ENCODE measurements at places on chromosomes 7 and 10.

DNA sequence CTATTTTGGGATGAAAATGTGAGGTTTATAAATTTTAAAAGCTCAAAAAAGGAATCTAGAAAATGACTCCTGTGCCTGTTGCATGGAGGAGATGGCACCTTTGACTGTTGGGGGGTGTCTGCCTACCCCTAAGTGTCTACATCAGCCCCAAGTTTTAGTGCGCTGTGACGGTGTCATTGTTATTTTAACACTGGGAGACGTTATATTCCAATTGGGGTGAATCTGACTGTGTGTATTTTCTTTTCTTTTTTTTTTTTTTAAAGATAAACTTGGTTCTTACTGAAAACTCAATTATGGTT is 517 bp downstream of the SRGN start:
- peak; percentile 80 for DNase-seq

GRCh38 chr7:28076423-28077200 is 104.0 kb downstream of the JAZF1 start:
- no peak for DNase-seq

DNA sequence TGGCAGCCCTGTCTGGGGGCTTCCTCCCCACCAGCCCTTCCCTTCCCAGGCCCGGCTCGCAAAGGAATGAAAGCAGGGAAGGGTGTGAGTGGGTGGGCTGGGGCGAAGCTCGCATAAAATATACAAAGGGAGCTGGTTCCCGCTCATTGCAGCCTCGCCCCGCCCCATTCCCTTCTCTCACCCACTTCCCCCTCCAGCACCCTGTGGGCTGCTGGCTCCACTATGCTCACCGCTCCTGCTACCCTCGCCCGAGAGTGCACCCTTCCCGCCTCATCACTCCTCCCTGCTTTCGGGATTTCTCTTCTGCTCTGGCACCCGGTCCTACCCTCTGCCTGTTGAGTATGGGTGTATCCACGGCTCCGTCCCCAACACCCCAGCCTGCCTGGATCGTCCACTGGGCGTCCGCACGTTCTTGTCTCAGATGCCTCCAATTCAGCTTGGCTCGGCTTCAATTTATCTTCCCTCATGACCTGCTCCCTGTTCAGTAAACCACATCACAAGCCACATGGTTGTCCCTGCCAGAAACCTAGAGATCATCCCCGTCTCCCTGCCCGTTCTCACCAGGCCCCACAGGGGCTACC is 14.4 kb upstream of the TTYH3 start:
- no peak for DNase-seq

- DNase-seq, result no peak
Measured at GRCh38 chr7:2734751-2735571, 47.0 kb downstream of the AMZ1 start.

DNA sequence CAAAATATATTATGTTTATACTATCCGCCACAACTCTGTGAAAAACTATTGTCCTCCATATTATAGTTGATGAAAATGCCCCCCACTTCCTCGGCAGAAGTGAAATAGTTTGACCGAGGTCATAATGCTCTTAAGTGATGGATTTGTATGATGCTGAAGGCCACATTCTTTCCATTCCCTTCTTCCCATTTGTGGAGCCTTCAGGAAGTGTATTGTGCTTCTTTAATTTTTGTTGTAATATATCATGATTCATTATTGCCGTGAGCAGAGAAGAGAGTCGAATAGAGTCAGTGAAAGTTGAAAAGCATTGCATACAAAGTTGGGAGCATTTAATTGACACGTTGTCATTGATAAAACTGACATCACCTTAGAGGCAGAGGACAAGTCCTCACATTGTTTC is 460.3 kb downstream of the SUGCT start:
- DNase-seq, result no peak

DNA sequence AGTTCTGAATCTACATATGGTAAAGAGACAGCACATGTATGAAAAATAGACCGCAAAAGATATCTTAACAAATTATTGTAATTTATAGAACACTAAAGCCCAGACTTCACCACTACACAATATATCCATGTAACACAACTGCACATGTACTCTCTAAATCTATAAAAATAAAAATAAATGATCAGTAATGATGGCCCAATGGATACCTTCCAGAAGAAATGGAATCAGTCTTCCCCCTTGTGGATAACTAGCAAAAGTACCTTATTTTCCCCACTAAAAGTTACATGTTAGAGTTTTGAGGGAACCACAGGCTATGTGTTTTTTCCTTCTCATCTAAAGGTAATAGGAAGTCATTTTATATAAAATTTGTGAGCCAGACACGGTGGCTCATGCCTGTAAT is 25.7 kb downstream of the C7orf25 start:
- no peak for DNase-seq

DNA sequence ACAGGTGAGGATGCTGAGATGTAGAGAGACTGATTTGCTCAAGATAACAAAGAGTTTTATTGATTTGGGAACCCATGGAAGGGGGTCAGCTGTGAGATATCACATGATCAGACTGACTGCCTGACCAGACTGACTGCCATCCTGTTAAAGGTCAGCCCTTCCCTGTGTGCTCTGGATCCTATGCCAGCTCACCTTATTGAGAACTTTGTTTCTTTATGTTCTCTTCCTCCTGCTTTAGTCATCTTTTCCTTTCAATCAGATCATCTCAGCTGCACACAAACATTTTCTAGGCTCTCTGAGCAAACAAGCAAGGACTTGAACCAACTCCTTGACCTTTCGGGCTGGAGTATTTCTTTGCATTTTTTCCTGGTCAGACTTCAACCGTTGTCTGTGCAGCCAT is 50.0 kb upstream of the MTPN start:
- no peak for DNase-seq

DNA sequence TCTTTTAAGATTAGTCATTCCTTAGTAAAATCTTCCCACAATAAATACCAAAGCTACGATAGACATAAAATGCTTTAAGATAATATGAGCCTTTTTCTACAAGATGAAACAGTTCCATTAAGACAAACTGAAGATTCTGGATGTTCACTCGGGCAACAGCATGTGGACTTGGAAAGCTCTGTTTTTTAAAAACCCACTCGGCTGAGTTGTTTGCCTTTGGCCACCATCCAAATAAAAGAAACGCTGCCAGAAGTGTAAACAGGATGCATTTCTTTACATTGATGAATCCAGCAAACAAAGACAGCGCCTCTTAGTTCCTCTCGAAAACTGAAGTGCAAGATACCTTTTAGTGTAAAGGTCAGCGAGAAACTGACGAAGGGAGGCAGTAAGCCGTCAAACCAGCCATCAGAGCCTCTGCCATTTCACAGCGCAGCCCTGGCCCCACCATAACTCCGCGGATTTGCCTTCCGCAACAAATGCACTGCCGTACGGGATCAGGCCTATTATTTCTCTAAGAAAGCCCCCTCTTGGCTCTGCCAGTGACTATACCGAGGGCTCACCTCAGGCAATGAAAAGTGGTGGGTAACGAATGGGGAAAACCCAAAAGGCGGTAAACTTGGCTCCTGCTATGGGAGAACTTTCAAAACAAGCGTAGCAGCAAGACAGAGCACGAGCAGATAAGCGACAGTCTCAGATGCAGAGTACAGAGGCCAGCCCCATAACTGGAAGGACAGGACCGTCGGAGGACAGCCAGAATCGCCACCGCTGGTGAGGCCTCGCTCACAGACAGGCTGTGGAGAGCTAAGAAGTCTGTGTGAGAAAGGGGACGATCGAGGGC is 41.4 kb downstream of the GNA12 start:
- no peak for DNase-seq

DNA sequence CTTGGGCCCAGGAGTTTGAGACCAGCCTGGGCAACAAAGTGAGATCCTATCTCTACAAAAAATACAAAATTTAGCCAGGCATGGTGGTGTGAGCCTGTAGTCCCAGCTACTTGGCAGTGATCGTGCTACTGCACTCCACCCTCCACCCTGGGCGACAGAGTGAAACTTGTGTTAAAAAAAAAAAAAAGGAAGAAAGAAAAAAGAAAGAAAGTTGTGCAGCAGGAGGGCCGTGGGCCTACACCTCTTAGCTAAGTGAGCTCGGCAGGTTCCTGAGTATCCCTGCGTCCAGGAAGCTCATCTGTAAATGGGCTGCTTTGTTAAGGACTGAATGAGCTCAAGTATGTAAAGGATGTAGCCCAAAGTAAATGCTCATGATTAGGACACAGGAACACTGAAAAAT is 155.0 kb downstream of the RNF216 start:
- no peak for DNase-seq

DNA sequence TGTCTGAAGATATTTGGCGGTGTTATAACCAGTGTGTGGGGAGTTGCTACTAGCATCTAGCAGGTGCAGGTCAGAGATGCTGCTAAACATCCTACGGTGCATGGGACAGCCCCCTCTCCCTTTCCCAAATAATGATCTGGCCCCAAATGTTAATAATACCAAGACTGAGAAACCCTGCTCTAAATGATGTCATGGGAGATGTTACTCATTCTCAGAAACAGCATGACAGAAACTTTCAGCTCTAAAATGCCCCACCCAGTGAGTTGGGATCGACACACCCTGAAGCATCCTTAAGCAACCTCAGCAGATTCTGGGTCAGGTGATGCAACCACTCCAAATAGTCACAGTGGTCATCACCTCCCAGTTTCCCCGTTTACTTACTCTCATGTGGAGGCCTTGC is 108.8 kb upstream of the MPP7 start:
- peak; percentile 62 for DNase-seq

GRCh38 chr7:32250003-32250402 is 179.8 kb upstream of the PDE1C start:
- DNase-seq, result no peak

DNA sequence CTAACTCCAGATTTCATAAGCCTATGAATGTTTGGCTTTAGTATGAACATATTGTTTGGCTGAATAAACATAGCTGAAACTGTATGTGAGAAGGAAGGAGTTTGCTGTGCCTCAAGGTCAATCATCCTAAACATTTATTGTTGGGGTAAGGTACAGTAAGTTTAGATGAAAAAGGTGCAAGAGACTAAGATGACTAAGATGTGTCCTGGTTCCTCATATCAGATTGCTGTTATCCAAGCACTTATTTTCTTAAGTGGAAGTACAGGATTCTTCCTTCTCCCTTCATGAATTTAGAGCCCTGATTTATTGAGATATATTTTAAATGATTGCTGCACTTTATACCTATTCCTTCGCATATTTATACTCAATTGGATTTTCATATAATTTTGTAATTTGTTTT is 12.2 kb downstream of the MDFIC start:
- no peak for DNase-seq

DNA sequence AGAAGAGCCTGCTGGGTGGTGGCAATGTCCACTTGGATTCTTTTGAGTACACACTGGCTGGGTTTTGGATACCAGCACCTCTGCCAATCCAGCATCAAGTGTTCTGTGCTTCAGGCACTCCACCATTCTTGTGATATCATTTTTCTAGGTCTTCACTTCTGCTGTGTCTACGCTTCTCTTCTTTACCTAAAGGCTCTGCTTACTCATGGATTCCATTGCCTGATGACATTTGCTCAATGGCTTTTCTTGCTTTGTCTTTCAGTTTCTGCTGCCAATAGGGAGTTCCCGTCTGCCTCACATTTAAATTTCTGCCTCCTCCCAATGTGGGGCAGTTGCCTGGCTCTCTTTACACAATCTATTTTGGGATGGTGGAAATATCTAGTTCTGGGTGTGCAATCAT is 12.7 kb upstream of the PAPSS2 start:
- no peak for DNase-seq

- DNase-seq, result no peak
Measured at GRCh38 chr7:131508754-131509486, 47.5 kb downstream of the PODXL start.

DNA sequence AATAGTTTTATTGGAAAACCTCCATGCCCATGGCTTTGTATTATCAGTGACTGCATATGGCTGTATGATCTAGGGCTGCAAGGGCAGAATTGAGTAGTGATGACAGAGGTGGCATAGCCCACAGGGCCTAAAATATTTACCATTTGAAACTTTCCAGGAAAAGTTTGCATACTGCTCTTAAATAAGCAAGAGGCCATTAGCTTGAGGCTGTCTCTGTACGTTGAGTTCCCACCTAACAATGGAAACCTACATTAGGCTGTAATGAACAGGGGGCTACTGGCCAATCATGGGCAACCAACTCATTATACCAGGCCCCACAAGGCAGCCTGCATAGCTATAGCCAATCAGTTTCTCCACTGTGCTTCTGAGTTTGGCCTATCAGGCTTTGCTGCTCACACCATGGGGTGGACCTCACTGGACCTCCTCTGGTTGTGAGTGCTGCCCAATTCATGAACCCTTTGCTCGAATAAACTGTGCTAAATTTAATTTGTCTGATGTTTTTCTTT is 673 bp upstream of the ST8SIA6 start:
- DNase-seq, result no peak

DNA sequence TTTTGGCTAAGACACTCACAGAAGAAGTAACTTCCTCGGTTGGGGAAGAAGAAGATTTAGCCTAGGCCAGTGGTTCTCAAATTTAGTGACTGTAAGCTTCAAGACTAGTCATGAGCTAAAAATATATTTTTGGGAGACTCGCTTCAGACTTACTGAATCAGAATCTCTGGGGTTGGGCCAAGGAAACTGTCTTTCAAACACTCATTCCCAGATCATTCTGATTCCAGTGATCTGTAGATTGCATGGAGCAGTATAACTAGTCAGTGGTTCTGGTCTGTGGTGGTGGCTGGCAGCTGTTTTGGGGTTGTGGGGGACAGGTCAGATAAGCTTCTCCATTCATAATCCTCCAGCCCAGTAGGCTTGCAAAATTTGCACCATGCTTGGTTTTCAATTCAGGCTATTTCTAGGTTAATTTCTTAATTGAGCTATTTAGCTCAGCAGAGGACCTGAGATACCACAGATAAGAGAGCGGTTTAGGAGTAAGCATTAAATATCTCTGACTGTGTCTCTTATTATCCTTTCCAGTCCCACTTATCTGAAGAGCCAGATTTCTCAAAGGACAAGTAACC is 3.8 kb upstream of the KAT6B start:
- DNase-seq, result no peak

DNA sequence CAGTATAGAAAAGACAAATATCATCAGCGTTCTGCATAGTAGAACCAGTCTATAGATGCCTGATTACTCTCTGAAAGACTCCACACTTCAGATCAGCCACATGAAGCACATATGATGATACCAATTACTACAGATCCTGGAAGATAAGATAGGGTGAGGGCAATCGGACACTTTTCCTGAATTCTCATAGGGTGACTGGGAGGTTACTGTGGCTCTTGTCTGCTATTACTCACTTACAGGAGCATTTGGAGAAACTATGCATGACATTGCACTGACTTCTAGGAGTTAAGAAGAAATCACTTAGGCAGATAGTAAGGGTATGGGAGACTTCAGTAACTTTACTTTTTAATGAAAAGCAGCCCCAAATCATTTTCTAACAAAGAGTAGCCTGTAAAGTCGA is 1140.9 kb downstream of the XPNPEP1 start:
- DNase-seq, result no peak

GRCh38 chr7:30379131-30379530 is 94.7 kb downstream of the ZNRF2 start:
- no peak for DNase-seq

GRCh38 chr7:56062382-56062781 is 1.7 kb upstream of the SUMF2 start:
- DNase-seq, result no peak

DNA sequence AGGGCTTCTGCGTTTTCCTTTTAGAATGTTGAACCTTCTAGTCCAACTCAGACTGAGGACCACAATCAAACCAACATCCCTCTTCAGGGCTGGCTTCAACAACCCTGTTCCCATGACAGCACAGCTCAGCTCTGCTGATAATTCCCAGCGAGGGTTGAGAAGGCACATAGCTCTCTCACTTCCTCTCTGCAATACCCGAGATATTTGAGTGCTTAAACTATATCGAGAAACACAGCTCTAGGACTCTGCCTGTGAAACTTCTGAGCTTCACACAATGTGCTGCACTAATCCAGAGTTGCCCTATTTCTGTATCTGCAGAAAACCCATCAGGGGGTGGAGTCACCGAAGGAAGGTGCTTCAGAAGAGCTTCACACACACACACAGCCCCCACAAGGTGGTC is 1.6 kb upstream of the ADARB2 start:
- no peak for DNase-seq
